ENCODE measurements at places on chromosomes 12 and 14.
A peak's percentile ranks its signal among the peaks of the same experiment; 100 is the strongest.

DNA sequence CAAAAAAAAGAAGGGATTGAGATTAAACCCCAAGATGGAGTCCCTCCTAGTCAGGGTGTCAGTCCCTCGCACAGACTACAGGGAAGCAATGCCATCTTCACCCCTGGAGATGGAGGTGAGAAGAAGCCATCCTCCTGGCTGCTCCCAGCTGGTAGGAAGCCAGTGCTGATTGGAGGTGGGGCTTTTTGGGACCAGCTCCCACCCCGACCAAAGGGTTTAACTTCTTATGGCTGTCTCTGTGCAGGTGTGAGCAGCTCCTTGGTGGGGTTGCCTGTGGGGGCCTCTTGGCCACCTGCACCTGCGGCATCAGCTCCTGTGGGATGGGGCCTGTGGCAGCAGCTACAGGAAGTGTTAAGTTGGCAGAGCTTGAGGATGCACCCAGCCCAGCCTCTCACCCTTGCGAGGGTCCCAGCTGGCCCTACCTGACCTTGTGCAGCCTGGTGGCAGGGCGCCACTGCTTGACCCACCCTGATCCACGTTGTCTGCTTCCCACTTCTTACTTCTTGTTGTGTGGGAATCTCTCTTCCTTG is 3.8 kb upstream of the KRT86 start:
- DNase-seq, result no peak

DNA sequence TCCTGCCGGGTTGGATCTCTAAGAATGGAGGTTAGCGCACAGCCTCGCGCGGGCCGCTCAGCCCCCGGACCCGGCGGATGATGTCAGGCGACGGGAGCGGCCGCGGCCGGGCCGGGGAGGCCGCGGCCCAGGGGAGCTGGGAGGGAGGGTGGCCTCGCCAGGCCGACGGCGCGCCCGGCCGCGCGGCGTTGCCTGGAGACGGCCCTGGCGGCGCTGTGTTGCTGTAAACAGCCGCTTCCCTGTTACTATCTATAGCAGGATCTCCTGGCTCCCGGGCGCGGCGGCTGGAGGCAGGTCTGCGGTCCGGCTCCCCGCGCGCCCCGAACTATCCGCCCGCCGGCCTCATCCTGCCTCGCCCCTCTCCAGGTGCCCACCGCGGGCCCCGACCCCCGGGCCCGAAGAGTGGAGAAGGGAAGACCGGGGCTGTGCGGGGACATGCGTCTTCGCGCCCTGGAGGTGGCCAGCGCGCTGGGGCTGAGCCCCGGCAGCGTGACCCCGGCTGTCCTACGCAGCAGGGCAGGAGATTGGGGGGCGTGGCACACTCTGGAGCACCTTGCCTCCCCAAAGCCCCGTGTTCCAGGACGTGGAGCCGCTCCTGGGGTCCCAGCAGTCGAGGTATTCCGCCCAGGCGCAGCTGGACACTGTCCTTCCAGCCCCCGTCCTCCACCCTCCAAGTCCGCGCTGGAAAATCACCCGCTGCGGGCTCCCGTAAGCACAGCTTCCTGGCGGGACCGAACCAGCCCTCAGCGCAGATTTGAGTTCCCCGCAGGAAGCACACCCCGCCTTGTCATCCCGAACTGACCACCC is 1.4 kb upstream of the FOS start:
- peak; percentile 89 for DNase-seq

- no peak for DNase-seq
Measured at GRCh38 chr14:91219517-91220389, 24.8 kb downstream of the GPR68 start.

GRCh38 chr14:105045710-105046326 is 19.4 kb downstream of the GPR132 start:
- DNase-seq, result peak; percentile 84

DNA sequence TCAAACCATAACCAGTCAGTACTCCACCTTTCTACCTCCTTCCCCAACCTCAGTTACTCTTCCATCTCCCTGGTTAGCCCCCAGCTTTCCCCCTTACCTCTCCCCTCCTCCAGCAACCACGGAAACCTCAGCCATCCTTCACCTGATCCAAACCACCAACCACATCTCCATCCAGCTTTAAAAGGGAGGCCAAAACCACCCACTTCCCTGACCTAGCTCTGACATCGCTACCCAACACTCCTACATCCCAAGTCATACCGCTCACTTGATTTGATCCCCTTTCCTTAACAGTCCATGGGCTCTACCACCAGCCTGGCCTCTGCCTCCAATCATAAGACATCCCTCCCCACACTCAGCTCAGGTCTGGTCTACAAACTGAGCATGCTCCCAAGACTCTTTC is 1.5 kb downstream of the RAB35 start:
- DNase-seq, result no peak

GRCh38 chr12:59980476-59980875 is 384.6 kb downstream of the SLC16A7 start:
- DNase-seq, result no peak

DNA sequence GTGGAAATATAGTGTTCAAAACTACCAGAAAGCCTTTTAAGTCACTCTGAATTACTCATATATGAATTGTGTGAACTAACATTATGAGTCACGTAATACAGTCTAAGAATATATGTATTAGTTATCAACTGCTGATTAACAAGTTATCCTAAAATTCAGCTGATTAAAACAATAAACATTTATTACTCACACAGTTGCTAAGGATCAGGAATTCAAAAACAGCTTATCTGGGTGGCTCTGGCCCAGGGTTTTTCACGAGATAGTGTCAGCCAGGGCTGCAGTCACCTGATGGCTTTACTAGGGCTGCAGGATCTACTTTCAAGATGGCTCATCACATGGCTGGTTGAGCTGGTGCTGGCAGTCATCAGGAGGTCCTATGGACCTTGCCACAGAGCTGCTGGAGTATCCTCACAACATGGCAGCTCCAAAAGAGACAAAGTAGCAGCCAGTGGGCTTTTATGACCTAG is 36.5 kb downstream of the CORO1C start:
- no peak for DNase-seq

DNA sequence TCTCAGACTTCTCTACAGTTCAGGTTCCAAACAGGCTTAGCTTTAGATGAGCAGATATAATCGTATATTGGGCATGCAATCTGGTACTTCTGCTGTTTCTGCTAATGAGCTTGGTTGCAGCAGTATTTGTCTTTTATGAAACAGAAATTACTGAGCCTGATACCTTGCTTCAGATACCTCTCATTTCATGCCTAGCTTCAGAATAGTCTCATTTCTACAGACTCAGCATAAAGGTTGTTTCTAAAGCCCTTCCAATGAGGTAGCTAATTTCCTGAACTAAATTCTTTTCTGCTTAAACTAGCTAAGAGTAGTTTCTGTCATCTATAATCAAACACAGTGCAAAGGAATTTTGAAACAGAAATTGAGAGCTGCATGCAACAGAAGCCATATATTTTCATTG is 275.0 kb upstream of the KITLG start:
- no peak for DNase-seq

- no peak for DNase-seq
Measured at GRCh38 chr12:109738878-109739665, 25.4 kb downstream of the FAM222A start.

GRCh38 chr14:70317969-70318634 is 41.4 kb downstream of the COX16 start:
- peak; percentile 51 for DNase-seq

- peak; percentile 60 for DNase-seq
Measured at GRCh38 chr12:110079477-110080400, 31.4 kb upstream of the C12orf76 start.

DNA sequence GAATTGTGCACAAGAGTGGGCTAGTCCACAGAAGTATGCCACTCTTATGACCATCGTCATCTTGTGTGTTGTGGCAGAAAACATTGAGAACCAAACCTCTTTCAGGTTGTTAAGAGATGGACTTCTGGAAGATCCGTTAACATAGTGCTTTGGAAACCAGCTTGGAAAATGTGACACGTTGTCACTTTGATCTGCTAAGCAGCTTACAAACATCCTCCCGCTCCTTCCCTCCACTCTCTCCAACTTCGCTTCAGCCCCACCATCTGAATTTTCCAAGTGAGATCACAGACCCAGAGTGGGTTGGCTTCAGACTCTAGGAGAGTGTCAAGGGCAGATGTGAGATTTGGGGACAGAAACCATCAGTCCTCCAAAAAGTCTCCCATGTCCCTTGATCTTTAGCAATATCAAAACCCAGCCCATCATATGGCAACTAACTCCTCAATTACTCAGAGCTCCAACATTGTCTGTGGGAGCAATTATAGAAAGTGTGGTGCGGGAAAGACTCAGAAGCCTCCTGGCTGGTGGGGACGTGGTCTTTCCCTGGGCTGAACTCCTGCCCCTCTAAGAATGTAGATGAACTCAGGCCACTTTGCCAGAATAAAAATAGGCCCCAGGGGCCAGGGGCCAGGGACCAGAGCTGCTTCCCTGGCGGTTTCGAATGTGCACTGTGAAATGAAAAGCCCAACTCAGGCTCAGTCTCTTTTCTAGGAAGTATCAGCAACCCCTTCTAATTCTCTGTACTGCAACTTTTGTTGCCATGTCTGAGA is 129.5 kb downstream of the SLC38A6 start:
- DNase-seq, result no peak

DNA sequence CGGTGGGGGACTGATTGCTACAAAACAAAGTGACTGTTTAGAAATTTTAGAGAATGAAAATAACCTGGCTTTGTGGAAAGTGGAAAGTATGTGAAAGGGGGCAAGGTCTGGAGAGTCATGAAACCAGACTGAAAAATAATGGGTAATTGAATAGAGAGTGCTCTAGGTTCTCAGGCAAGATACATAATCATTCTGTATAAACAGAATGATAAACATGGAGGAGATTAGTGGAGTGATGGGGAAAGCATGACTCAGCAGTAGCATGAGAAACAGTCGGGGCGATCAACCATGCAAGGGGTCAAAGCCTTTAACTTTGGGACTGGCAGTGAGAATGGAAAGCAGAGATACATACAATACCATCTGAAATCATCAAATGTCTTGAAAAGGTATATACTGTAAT is 332.5 kb downstream of the CCER1 start:
- DNase-seq, result no peak

DNA sequence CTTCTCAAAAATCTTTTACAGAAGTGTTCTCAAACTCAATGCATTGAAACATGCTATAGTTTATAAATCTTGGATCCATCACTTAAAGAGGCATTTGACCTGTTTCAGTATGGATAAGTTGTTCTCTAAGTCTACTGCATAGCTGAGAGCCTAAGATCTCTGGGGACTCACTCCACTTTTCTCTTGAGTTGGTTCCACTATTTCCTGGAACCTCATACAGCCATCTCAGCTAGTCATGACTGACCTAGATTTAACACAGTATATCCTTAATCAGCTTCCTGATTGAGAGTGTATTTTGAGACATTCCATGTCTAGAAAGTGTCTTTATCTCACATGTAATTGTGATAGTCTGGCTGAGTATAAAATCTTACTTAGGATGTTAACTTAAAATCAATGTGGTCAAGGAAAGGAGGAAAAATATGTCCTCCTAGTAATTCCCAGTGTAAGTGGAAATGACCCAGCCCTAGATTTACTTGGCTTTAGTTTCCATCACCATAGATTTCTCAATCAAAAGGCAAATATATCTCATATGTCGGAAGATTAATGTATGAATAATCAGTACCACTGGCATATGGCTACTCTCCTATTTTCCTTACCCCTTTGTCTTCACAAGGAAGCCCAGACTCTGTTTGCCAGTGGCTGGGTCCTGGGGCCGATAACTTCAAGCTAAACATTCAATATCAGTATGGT is 61.9 kb downstream of the KICS2 start:
- DNase-seq, result no peak

DNA sequence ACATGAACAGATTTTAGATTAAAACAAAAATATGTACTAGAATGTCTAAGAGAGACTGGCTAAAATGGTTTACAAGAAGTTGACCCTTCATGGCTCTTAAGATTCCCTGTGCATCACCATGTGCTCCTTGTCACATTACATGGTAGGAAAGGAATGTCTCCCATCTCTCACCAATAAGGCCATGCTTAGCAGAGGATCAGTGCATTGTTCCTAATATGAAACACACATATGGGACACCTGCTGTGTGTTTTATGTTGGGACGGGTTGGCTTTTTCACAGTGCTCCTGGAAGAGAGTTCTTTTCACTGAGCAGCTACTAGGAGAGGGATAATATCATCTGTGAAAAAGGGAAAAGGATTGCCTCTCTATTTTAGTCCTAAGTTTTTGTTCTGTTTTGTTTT is 9.6 kb downstream of the PFKM start:
- no peak for DNase-seq

- DNase-seq, result no peak
Measured at GRCh38 chr12:57261428-57261865, 10.5 kb upstream of the STAC3 start.

DNA sequence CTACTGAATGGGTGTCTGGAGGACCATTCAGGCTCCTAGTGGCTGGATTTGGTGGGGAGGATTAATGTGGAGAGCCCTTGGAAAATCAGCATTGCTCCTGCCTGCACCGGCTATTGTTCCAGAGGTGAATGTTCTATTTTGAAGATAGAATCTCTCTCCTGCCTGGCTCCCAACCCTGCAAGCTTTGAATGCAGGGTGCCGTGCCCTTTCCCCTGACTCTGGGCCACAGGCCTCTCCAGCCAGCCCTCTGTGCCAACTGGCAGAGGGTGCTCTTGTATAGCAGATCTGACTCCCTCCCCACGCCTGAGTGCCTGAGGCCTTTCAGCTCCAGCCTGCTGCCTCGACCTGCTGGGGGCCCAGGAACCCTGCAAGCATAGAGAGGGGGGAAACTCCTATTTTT is 106.8 kb downstream of the TMEM260 start:
- no peak for DNase-seq

DNA sequence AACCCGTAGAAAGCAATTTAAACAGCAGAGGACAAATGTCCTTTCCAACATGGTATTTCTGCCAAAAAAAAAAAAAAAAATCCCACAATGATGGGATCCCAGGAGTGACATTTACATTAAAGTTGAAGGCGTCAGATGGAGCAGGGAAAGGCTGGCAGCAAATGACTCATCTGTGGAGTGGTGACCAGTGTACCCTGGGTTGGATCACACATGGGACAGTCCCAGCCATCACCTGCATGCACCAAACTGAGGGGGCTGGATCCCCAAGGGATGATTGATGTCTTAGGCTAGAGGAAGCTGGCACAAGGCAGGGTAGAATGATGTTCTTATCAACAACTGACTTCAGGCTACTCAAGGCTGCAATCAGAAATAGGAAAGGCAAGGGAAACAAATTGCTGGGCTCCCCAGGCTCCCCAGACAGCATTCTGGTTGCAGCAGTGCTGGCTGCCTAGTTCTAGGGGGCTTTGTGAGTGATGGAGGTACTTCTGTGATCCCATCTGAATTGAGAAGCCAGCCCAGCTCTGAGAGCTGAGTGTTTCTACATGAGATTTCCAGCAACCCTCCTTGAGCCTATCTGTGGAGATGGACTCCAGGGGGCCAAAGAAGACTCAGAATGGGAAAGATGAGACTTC is 117.9 kb downstream of the DPF3 start:
- no peak for DNase-seq

GRCh38 chr14:97336179-97336578 is 539.0 kb downstream of the VRK1 start:
- no peak for DNase-seq

DNA sequence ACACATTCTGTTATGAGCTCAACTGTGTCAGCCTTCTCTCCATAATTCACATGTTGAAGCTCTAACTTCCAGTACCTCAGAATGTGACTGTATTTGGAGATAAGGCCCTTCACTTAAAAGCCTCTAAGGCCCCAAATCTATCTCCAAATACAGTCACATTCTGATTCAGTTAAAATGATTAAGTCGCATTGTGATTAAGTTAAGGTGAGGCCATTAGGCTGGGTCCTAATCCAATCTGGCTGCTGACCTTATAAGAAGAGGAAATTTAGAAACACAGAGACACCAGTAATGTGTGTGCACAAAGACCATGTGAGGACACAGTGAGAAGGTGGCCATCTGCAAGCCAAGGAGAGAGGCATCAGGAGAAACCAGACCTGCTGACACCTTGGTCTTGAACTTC is 141.6 kb downstream of the GXYLT1 start:
- DNase-seq, result no peak

GRCh38 chr12:130205495-130205894 is 43.2 kb downstream of the FZD10 start:
- DNase-seq, result no peak

Data from frontal cortex (tissue), 4 donors.